Mesothelial cell of epicardium (in vitro differentiated cells): ENCODE measurements at places on chromosomes 5 and 9. TPM values are rescaled to one million over a fixed set of nuclear protein-coding genes. Genes with fewer than 3 reads are reported as not detected.
A peak's percentile ranks its signal among the peaks of the same experiment; 100 is the strongest.

The NR2F1 gene
- 19.7 to 21.4 TPM (median 20.3 TPM) in 3 replicates for total RNA-seq

The SPAG8 gene
- 0.89 to 1.6 TPM (median 1.4 TPM) in 3 replicates for total RNA-seq

GRCh38 chr9:137315581-137316011, 13.5 kb upstream of the NRARP start:
- no peak for DNase-seq
- H3K27me3 ChIP-seq = no peaks in the 10 kb centered on the region
- peaks cover 7% of the 10 kb centered on the region for H3K4me1 ChIP-seq
- H3K27ac ChIP-seq = no peak overlapping the region
- H3K4me3 ChIP-seq = peak overlapping the region; percentile 28

- H3K4me1 ChIP-seq = no peaks in the 10 kb centered on the region
- no peak overlapping the region for H3K27ac ChIP-seq
- no peak overlapping the region for H3K4me3 ChIP-seq
- no peaks in the 10 kb centered on the region for H3K36me3 ChIP-seq
Measured at GRCh38 chr5:111337688-111338087, 113.5 kb downstream of the CAMK4 start.

- H3K27ac ChIP-seq = no peak overlapping the region
- DNase-seq = no peak
- peaks cover 5% of the 10 kb centered on the region for H3K4me1 ChIP-seq
- H3K4me3 ChIP-seq = no peak overlapping the region
- peaks cover 3% of the 10 kb centered on the region for H3K27me3 ChIP-seq
Measured at GRCh38 chr9:26675035-26675434, 217.6 kb downstream of the CAAP1 start.

- peaks cover 12% of the 10 kb centered on the region for H3K4me1 ChIP-seq
- H3K27ac ChIP-seq = no peak overlapping the region
- peaks cover 15% of the 10 kb centered on the region for H3K27me3 ChIP-seq
- DNase-seq = no peak
- peaks cover 1% of the 10 kb centered on the region for H3K36me3 ChIP-seq
Measured at GRCh38 chr5:66232706-66233445, 88.8 kb downstream of the SREK1 start.

The CCNO gene
- total RNA-seq = 0.20 to 0.80 TPM (median 0.45 TPM) in 3 replicates

- H3K4me3 ChIP-seq = no peak overlapping the region
- DNase-seq = no peak
- no peak overlapping the region for H3K27ac ChIP-seq
- H3K36me3 ChIP-seq = no peaks in the 10 kb centered on the region
- peaks cover 4% of the 10 kb centered on the region for H3K4me1 ChIP-seq
Measured at GRCh38 chr5:67652201-67652600, 455.6 kb upstream of the CD180 start.

DNA sequence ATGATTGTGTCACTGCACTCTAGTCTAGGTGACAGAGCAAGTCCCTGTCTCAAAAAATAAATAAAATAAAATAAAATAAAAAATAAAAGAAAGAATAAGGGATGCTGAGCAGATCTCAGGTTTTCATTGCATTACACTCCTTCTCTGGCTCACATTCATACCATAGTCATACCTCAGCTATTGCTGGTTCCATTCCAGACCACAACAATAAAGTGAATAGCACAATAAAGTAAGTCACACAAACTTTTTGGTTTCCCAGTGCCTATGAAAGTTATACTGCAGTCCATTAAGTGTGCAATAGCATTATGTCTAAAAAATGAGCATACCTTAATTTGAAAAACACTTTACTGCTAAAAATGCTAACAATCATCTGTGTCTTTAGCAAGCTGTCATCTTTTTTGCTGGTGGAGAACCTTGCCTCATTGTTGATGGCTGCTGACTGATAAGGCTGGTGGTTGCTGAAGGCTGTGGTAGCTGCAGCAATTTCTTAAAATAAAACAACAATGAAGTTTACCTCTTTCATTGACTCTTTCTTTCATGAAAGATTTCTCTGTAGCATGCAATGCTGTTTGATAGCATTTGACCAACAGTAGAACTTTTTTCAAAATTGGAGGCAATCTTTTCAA, 415.7 kb downstream of the ZNF608 start:
- H3K4me1 ChIP-seq = no peaks in the 10 kb centered on the region
- H3K27me3 ChIP-seq = no peaks in the 10 kb centered on the region
- peaks cover 10% of the 10 kb centered on the region for H3K36me3 ChIP-seq
- no peak overlapping the region for H3K4me3 ChIP-seq
- H3K27ac ChIP-seq = no peak overlapping the region

The ANKH gene
- total RNA-seq = 39.1 to 39.7 TPM (median 39.4 TPM) in 3 replicates

The MRPL41 gene
- total RNA-seq = 22.7 to 26.6 TPM (median 26.2 TPM) in 3 replicates

The TIMD4 gene
- total RNA-seq = not detected in 3 replicates

DNA sequence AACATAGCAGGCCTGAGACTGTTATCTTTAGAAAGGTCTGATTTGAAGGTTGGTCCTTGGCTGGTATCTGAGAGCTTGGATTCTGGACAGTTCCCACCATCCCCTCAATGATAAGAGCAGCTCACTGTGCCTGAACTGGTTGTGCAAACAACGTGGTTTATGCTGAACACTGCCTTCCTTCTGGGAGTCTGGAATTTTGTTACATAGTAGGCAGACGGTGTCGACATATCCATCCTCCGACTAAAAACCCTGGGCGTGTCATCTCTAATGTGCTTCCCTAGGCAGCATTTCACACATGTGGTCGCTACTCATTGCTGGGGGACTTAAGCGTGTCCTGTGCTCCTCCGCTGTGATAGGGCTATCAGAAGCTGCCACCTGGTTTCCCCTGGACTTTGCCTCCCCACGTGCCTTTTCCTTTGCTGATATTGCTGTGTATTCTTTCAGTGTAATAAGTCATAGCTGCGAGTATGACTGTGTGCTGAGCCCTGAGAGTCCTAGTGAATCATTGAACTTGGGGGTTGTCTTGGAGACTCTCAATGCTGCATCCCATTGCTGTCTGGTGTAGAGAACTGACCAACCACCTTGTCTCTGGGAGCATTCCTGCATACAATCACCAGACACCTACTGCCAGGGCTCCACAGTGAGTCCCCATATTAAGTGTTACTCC, 119.1 kb upstream of the TBC1D2 start:
- no peaks in the 10 kb centered on the region for H3K27me3 ChIP-seq
- no peak overlapping the region for H3K27ac ChIP-seq
- no peaks in the 10 kb centered on the region for H3K36me3 ChIP-seq
- H3K4me3 ChIP-seq = no peak overlapping the region
- DNase-seq = no peak
- H3K4me1 ChIP-seq = peaks cover 8% of the 10 kb centered on the region

GRCh38 chr5:109413458-109413857, 3.7 kb upstream of the PJA2 start:
- H3K36me3 ChIP-seq = peaks cover 6% of the 10 kb centered on the region
- H3K4me3 ChIP-seq = no peak overlapping the region
- no peaks in the 10 kb centered on the region for H3K27me3 ChIP-seq
- H3K27ac ChIP-seq = no peak overlapping the region
- peaks cover 14% of the 10 kb centered on the region for H3K4me1 ChIP-seq

The SLC6A3 gene
- 0.04 to 0.07 TPM in 2 of 3 replicates, not detected in the other for total RNA-seq

DNA sequence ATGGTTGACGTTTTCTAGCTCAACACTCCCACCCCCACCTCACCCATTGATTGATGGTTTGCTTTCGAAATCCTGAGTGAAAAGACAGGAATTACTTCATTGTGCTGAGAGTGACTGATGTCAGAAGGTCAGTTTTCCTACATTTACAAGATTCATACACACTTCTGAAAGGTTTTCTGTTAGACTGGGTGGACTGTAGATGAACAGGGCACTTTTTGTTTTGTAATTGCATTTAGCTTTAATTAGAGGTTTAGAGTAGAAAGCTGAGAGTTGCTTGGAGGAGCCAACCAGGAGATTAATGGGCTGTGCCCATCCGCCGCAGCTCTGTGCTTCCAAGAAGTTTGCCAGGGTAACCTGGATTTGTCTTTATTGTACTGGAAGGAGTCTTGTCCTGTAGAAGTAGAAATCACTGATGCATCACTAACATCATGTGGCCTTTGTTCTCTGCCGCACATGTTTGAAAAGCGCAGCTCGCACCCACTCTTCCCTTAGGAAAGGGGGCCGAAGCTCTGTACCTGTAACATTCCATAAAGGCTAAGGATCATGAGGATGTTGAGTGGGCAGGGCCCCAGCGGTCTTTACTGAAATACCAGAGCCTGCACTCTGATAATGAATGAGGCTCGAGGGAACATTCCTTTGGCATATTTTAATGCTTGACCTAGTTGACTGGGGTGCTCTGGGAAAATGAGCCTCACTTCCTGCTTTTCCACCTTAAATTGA, 267.6 kb upstream of the DMRT1 start:
- H3K27me3 ChIP-seq = no peaks in the 10 kb centered on the region
- peaks cover 4% of the 10 kb centered on the region for H3K36me3 ChIP-seq

DNA sequence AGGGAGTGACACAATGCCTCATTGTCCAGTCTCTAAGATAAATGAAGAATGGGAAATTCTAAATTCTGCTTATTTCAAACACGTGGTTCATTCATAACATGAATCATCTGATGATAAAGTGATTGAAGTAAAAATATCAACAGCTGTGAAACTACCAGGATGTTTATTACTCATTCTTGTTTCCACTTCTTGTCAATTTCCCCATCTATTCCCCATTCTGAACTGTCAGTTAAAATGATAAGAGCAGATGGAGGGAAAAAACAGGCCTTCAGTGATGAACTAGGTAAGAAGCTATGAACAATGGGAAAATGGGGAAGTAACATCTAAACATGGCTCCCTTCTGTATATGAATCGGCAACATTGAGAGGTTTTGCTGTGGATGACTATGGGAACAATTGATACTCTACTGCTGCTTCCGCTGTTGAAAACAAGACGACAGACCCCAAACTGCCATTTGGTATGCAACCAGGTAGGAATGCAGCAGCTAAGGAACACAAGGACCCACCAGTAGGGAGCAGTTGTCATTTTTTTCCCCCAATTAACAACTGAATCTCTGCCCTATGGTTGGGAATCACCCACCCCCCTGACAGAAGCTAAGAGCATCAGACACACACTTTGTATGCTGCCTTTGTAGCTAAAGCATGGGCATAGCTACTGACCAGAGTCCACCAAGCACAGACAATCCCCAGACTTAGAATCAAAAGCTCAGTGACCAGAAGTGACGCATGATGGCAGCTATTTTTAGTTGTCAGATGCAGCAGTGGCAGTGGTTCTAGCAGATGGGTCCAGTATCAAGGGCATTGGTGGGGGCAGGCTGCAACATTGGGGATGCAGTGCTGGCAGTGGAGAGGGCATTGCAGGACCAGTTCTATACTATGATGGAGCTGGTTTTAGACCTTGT, 52.9 kb upstream of the ZNF366 start:
- no peaks in the 10 kb centered on the region for H3K27me3 ChIP-seq
- no peak overlapping the region for H3K27ac ChIP-seq
- H3K4me1 ChIP-seq = peaks cover 24% of the 10 kb centered on the region
- DNase-seq = no peak

- peaks cover 95% of the 10 kb centered on the region for H3K27me3 ChIP-seq
- H3K27ac ChIP-seq = no peak overlapping the region
- peaks cover 6% of the 10 kb centered on the region for H3K4me1 ChIP-seq
- H3K36me3 ChIP-seq = no peaks in the 10 kb centered on the region
Measured at GRCh38 chr5:176619569-176620332, 9.8 kb upstream of the GPRIN1 start.

DNA sequence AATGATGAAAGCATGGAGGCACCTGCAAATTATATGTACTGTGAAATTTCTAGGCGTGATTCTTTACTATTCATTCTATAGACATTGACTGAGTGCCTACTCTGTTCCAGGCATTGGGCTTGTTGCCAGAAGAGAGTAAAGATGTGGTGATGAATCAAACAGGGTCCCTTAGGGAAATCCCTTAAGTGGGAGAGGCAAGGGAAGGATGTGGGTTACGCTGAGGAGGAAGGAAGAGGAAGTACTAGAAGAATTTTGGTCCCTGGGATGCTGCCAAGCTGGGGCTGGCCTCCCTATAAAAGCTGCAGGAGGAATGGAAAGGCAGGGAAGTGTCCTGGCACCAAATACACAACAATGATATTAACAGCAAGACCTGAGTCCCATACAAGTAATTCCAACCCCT, 76.7 kb upstream of the SPOCK1 start:
- no peak overlapping the region for H3K4me3 ChIP-seq
- H3K4me1 ChIP-seq = no peaks in the 10 kb centered on the region
- peaks cover 53% of the 10 kb centered on the region for H3K27me3 ChIP-seq
- H3K36me3 ChIP-seq = no peaks in the 10 kb centered on the region
- H3K27ac ChIP-seq = no peak overlapping the region

- peaks cover 25% of the 10 kb centered on the region for H3K4me1 ChIP-seq
- no peak overlapping the region for H3K27ac ChIP-seq
- no peak for DNase-seq
- no peaks in the 10 kb centered on the region for H3K36me3 ChIP-seq
Measured at GRCh38 chr5:94776167-94776566, 157.7 kb downstream of the SLF1 start.
